IMR-90 (cell line): ENCODE measurements at places on chromosomes 5 and 9. TPM values are rescaled to one million over a fixed set of nuclear protein-coding genes. Genes with fewer than 3 reads are reported as not detected.
A peak's percentile ranks its signal among the peaks of the same experiment; 100 is the strongest.

ADAMTS12 gene
- 49.2 and 51.3 TPM in 2 replicates for total RNA-seq

PRRT1B gene
- not detected in 2 replicates for total RNA-seq

AFAP1L1 gene
- total RNA-seq, result 5.3 and 5.7 TPM in 2 replicates

INPP5E gene
- total RNA-seq, result 1.6 and 1.9 TPM in 2 replicates

TMEM141 gene
- 37.2 and 39.1 TPM in 2 replicates for total RNA-seq

FCN1 gene
- total RNA-seq, result not detected in 2 replicates

DNA sequence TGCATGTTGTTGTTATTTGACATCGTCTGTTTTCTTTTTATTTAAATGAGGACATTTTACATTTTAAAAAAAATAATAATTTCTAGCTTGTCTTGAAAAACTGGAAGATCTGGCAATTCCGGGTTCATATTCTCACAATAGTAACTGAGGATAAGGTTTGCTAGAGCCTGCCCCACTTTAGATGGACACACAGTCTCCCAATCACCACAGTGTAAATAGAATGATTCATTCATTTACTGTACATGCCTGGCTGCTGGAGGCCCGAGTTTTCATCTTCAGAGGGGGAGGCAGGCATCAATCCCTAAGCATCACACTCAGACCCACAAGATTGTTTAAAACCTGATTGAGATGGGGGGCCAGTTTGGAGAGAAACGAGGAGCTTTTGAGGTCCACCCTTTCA is 2039.7 kb upstream of the WWC1 start:
- DNase-seq, result no peak

- DNase-seq, result no peak
Measured at GRCh38 chr5:38742821-38743220, 103.0 kb upstream of the OSMR start.

GRCh38 chr9:92527832-92528521 is 7.8 kb downstream of the ECM2 start:
- DNase-seq, result no peak

DNA sequence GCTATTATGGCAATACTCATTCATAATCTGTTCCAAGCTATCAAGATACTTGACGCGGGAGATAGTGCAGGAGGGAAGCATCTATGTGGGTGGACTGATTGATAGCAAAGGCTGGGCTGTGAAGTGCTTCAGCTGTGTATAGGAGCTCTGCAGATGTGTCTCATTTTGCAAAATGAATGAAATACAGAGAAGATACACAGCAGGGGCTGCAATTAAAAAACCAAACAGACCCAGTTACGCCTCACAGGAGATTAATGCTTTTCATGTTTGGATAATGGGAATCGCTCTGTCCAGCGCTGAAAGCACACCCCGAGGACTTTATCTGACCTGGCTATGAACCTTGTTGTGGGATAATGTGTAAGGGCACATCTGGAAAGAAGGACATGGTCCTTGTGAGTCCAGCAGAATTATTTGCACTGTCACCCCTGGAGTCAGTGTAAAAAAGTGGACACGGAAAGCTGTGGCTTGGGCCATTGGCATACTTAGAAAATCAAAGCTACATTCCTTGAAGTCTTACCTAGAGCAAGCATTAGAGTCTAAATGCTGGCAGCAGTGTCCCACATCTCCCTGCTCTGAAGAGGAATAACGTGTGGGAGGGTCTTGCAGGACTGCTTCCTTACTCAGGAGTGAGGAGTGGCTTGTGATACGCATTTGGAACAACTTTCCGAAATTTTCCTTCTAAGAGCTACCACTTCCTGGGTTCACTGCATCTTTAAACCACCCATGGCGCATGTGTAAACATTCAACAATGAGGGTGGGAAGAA is 2.6 kb downstream of the SH3RF2 start:
- no peak for DNase-seq

GRCh38 chr9:1048231-1048619 is 1.9 kb upstream of the DMRT2 start:
- no peak for DNase-seq

DNA sequence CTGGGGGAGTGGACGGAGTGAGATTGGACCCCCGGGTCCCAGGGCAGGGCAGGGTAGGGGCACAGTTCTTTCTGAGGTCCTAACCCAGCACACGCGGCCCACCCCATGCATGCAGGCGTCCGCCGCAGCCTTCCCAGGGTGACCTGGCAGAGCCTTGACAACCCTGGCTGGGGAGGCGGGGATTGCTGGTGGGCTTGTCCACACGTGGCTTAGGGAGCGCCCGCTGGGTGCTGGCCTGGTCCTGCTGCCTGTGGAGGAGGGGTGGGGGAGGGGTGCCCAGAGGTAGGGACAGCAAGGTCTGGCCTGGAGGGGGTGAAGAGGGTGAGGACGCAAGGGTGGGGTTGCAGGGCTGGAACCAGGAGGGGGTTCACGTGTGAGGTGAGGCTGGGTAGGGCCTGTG is 6.0 kb downstream of the RXRA start:
- DNase-seq, result no peak

DNA sequence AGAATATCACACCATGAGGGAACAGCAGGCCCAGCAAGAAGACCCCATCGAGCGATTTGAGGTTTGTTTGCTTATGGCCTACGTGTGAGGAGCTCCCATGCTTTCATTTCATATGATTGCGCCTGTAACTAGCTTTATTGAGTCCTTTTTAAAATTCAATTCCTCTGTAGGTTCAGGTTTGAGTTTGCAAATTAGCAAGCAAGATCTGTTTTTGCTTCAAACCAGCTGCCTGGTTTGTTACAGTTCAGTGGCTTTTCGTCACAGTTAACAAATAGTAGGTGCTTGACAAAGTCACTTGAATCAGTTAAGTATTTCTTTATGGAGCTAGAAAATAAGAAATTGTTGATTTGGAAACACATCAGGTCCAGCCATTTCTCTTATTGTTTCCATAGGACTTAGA is 56.3 kb downstream of the GPR21 start:
- no peak for DNase-seq

DNA sequence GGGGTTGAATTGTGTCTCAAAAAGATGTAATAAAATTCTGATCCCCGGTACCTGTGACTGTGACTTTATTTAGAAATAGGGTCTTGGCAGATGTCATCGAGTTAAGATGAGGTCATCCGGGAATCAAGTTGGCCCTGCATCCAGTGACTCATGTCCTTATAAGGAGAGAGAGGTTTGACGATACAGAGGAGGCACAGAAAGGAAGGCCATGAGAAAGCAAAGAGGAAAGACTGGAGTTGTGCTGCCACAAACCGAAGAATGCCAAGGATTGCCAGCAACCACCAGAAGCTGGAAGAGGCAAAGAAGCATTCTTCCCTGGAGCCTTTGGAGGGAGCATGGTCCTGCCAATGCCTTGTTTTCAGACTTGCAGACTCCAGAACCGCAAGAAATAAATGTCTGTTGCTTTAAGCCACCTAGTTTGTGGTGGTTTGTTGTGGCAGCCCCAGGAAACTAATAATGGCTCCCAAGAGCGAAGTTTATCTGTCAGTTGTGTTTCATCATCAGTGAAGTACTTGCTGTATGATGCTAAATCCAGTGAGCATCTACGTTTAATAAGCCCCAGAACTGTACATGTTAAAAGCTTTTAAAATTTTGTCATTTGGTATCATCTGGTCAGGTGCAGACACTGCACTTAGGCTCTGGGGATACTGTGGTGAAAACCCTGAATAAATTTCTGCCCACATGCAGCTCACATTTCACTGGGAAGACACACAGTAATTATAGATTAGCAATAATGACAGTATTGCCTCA is 114.8 kb downstream of the TLE4 start:
- DNase-seq, result peak; percentile 88

DNA sequence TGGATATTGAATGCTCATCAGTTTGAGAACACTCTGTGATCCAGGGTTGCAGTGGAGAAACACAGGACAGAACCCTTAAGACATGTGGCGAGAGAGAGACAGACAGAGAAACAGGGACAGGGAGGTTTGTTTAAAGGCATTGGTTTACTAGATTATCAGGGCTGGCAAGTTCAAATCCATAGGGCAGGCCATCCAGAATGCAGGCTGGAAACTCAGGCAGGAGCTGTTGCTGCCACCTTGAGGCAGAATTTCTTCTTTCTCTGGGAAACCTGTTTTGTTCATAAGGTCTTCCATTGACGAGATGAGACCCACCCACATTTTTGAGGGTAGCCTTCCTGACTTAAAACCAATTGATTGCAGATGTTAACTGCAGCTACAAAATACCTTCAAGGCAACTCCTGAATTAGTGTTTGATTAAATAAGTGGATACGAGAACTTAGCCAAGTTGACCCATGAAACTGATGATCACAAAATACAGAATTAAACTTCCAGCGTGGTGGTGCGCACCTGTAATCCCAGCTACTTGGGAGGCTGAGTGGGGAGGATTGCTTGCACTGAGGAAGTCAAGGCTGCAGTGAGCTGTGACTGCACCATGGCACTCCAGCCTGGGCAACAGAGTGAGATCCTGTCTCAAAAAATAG is 55.9 kb downstream of the NSUN2 start:
- DNase-seq, result peak; percentile 52

GRCh38 chr9:19156026-19156474 is 28.8 kb upstream of the PLIN2 start:
- no peak for DNase-seq

DNA sequence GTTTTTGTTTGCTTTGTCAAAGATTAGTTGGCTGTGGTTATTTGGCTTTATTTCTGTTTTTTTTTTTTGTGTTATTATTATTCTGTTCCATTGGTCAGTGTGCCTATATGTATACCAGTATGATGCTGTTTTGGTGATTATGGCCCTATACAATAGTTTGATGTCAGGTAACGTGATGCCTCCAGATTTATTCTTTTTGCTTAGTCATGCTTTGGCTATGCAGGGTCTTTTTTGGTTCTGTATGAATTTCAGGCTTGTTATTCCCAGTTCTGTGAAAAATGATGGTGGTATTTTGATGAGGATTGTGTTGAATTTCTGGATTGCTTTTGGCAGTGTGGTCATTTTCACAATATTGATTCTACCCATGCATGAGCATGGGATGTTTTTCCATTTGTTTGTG is 312.8 kb downstream of the TAF11L14 start:
- DNase-seq, result no peak

DNA sequence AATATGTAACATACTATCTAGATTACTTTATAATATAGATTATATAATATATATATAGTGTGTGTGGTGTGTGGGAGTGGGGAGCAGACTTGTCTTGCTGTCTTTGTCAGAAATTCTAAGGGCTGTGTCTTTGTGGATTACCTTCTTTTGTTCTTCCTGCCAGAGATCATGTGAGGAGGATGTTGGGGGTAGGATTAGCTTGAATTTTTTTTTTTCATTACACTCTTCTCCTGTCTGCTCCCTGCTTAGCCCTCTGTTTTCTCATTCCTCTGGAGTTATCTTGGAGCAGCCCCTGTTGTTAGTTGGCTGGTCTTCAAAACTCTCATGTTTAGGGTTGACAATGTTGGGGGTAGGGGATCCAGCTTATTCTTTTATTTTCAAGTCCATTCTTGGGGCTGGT is 21.0 kb upstream of the C9orf40 start:
- no peak for DNase-seq

DNA sequence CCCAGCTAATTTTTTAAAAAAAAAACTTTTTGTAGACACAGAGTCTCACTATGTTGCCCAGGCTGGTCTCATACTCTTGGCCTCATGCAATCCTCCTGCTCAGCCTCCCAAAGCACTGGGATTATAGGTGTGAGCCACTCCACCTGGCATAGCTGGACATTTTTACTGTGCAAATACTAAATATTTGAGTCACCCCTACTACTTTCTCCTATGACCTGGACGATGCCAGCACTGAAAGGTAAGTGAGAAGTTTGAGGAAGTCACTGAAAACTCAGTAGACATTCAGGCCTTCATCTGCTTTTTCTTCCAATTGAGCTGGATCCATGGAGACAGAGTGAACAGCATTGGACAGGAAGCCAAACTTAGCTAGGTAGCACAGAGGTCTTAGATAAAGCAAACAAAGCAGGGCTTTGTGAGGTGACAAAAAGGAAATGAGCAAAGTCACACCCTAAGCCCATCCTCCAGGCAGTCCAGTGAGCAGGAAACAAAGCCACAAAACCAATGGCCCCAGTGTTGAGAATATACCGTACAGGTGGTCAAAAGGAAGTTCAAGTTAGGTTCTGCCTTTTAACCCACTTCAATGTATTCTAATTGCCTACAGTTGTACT is 192.6 kb upstream of the RASA1 start:
- no peak for DNase-seq

GRCh38 chr5:54470677-54471076 is 15.2 kb downstream of the HSPB3 start:
- DNase-seq, result peak; percentile 81

DNA sequence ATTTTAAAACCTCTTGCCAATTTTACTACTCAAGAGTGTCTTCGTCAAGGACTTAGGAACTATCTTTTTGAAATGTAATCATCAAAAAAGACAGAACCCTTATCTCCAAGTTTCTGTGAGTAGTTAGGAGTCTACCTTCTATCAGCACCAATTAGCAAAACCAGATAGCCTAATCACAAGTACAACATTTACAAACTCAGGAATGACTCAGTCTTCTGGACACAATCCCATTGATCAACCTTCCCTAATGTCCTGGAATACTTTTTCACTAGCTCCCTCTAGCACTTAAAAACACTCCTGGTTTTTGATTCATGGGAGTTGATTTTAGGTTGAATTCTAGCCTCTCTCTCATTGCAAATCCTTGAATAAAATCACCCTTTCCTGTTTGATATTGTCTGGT is 680.7 kb downstream of the PRR16 start:
- peak; percentile 35 for DNase-seq

DNA sequence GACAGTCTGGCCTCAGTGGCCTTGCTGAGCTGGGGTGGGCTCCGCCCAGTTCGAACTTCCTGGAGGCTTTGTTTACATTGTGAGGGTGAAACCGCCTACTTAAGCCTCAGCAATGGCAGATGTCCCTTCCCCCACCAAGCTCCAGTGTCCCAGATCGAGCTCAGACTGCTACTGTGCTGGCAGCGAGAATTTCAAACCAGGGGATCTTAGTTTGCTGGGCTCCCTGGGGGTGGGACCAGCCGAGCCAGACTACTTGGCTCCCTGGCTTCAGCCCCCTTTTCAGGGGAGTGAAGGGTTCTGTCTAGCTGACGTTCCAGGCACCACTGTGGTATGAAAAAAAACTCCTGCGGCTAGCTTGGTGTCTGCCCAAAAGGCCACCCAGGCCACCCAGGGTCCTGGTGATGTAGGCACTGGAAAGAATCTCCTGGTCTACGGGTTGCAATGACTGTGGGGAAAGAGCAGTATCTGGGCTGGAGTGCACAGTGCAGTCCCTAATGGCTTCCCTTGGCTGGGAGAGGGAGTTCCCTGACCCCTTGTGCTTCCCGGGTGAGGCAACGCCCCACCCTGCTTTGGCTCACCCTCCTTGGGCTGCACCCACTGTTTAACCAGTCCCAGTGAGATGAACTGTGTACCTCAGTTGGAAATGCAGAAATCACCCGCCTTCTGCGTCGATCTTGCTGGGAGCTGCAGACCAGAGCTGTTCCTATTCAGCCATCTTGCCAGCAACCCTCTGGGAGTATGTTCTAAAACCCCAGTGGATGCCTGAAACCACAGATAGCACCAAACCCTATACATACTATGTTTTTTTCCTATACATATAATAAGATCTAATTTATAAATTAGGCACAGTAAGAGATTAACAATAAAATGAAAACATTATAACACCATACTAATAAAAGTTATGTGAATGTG is 95.5 kb downstream of the TMEM161B start:
- DNase-seq, result peak; percentile 5
